A172 (cell line): ENCODE measurements at places on chromosomes 5 and 9. TPM values are rescaled to one million over a fixed set of nuclear protein-coding genes. Genes with fewer than 3 reads are reported as not detected.

Gene PCDHGA8
- total RNA-seq: 0.05 and 0.31 TPM in 2 replicates

Gene AFAP1L1
- 0.36 and 1.4 TPM in 2 replicates for total RNA-seq

Gene ARHGEF39
- 2.5 and 3.6 TPM in 2 replicates for total RNA-seq

- no peak for DNase-seq
These were observed 54.6 kb downstream of the TSSK1B start for GRCh38 chr5:113379936-113380806.

GRCh38 chr5:16866795-16867576 is 69.1 kb downstream of the MYO10 start:
- DNase-seq: no peak

GRCh38 chr9:90455316-90455715 is 187.3 kb downstream of the DIRAS2 start:
- DNase-seq: no peak

- DNase-seq: no peak
These were observed 199.4 kb downstream of the FBN2 start for GRCh38 chr5:128338649-128339048.

DNA sequence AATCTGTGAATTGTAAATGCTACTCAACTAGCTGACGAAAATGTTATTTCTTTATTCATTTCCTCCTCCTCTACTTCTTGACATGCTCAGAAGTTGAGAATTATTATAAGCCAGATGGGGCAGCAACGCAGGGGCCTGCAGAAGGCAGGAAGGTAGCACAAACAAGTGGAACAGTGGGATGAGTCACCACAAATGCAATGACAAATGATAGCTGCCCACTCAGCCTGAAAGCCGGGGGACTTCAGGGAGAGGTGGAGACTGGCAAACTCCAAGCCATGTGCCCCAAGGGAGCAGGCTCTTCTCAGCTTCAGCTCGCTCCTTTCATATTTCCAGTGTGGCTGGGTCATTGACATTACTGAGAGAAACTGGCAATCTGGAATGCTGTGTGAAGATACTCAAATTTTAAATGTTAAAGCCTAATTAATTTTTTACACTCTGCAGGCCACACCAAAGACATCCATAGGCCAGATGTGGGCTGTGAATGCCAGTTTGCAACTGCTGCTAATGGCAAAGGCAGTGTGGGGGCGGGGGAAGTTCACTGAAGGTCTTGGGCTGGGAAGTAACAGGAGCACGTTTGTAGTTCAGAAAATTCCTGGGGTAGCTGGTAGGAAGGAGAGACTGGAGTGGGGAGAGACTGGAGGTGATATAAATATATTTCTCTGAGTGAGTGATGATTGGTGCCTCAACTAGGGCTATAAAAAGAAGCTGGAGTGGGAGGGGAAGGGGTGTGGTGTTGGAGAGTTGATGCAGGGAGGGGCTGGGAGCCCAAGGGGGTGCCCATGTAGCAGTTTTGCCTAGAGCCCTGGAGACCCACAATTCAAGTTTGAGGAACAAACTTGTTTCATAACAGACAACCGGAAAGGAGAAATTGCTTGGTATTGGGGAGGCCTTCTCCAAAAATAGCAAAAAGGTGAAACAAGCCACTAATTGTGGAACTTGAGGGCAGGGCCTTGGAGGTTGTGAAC is 20.8 kb upstream of the ADRB2 start:
- peak; percentile 66 for DNase-seq

- no peak for DNase-seq
These were observed 258.2 kb upstream of the MAP3K1 start for GRCh38 chr5:56557198-56557597.

- DNase-seq: peak; percentile 77
These were observed 49.7 kb upstream of the FST start for GRCh38 chr5:53430618-53431252.

DNA sequence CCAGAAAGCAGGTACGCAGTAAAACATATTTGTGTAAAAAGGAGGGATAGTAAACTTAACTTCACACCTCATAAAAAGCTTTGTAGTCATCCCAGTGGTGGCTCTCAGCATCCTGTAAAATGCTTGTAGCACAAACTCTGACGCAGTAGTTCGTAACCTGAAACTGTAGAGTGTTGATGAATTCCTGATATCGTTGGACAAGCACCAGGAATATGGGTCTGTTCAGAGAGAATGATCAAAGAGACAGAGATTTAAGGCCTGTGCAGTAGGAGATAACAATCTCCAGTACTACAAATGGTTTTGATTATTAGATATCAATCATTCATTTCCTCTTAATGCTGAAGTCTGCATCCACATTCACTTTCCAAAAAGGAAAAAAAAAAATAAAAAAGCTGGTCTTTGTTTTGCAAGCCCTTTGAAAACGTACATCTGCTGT is 148.5 kb downstream of the KIAA0825 start:
- no peak for DNase-seq

GRCh38 chr9:37281541-37281940 is 141.0 kb upstream of the GRHPR start:
- no peak for DNase-seq

- DNase-seq: no peak
These were observed 85.9 kb downstream of the PAM start for GRCh38 chr5:102841021-102841420.

DNA sequence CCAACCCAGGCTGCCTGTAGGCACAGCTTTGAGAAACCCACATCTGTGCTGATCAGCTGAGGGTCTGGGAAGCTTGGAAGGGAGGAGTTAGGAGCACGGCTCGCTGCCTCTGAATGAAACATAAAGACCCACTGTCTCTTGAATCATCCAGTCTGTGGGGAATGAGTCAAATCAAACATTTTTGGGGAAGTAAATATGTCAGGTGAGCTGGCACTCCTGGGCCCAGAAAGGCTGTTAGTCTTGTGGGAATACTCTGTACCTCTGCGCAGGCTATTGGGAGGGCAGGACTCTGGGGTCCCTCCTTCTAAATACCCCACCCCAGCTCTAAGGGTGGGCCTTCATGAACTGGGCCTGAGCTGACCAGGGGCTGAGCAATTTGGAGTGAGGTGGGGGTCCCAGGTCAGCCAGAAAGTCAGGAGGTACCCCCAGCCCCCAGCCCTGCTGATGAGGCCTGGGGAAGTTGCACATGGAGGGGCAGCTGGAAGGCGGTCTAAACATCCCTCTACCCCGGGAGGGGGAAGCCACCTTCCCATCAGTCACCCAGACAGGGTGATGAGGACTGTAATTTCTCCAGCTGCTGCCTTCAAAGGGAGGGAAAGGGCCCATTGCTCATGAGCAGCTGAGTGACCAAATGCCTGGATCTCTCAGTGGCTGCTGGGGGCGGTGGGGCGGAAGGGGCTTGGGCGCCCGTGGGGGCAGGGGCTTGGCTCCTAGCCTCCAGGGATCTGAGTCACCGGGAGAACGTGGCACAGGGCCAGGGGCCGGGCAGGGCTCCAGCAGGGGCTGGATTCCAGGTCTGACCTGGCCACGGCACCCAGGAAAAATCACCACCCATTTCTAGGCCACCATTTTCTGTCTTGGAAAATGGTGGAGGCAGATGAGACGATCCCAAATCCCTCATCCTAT is 10.8 kb downstream of the FIBCD1 start:
- peak; percentile 65 for DNase-seq

DNA sequence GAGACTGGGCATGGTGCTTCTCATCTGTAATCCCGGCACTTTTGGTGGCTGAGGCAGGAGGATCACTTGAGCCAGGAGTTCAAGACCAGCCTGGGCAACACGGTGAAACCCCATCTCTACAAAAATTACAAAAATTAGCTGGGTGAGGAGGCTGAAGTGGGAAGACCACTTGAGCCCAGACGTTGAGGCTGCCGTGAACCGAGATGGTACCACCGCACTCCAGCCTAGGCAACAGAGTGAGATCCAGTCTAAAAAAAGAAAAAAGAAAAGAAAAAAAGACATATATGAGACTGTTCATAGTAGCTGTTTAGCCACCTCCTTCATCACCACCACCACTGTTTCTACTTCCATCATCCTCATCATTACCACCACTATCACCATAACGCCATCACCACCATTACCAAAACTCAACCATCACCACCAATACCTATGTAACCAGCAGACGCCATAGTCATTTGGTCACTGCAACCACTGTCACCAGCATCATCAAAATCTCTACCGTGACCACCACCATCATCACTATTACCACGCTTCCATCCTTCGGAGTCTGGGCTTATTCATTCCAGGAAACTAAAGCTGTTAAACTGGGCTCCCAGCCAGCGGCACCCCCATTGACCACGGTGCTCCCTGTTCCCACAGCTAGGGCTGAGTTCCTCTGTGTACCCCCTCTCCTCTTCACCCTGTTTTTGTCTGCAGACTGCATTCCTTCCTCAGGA is 8.4 kb upstream of the KIF12 start:
- DNase-seq: no peak

DNA sequence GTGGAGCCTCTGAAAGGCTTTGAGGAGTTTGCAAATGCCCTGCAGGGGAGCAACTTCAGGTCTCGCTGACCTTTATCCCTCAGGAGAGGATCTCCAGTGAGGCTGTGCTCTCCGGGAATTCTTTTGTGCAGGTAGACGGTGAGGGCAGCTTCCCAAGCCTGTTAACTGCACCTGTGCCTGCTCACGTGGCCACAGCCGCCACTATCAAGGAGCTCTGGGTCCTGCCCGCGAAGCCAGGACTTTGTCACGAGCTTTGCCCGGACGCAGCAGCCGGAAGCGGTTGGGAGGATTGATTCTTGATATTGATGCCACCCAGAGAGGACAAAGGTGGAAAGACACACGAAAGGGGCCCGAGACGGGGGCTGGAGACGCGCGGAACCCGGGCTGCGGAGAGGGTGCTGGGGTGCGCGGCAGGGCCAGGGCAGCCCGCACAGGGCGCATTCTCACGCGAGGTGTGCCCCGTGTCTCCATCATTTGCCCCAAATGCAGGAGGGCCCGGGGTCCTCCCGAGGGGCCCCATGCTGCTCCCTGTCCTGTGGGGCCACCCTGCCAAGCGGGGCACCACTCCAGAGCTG is 18.2 kb downstream of the SLC9A3 start:
- no peak for DNase-seq
